ENCODE measurements at places on chromosomes 11 and 22. TPM values are rescaled to one million over a fixed set of nuclear protein-coding genes. Genes with fewer than 3 reads are reported as not detected.
A peak's percentile ranks its signal among the peaks of the same experiment; 100 is the strongest.

ALX4 gene
- total RNA-seq = 0.04 TPM

GRCh38 chr11:130476200-130476921 is 27.9 kb downstream of the ADAMTS15 start:
- DNase-seq = peak; percentile 12

ANKK1 gene
- 3.8 TPM for total RNA-seq

- no peak for DNase-seq
These were observed 3.5 kb downstream of the IGF2 start for GRCh38 chr11:2135648-2136201.

GRCh38 chr11:94185416-94186084 is 56.9 kb downstream of the PANX1 start:
- no peak for DNase-seq

DNA sequence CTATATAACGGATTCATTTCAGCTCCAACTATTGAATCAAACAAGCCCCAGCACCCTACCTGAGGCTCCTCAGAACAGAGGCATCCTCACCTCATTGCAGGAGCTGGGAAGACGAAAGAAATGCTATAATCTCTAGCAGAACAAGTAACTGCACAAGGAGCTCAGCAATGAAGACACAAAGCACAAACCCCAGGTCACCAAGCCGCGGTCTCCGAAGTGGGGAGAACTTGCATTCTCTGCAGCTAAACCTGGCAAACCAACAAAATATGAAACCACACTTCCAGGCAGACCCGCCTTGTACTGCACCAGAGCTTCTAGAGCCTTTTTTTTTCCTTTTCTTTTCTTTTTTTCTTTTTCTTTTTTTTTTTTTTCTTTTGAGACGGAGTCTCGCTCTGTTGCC is 21.8 kb upstream of the CD5 start:
- DNase-seq = no peak

DNA sequence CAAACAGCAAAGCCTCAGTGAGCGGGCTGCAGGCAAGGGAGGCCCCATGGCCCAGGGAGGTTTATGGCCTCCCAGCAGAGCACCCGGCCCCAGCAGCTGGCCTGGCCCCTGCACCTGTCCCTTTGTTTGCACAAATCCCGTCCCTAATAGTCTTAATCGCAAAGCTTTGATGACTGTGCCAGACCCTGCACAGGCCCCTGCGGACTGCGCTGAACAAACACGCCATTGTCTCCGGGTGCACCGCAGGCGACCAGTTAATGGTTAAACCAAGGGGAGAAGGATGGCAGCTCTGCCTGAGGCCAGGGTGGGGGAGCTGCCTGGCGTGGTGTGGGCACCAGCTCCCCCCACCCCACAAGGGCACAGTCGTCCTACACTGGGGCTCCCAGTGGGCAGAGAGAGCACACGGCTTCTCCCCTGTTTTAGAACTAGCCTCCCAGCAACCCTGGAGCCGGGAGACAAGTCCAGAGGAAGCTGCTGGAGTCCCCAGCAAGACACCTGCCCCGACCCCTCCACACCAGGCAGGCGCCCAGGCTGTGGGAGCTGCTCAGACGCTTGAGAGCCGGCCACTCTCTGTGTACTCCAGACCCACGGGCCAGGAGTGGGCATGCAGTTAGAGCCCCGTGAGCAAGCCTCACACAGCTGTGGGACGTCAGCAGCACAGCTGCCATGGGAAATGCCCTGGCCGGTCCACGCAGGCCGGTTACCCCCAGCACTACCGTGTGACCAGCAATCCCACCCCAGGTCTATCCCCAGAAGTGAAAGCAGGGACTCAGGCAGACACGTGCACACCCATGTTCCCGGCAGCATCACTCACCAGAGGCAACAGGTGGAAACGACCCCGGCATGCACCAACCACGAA is 39.7 kb upstream of the TH start:
- DNase-seq = peak; percentile 6

DNA sequence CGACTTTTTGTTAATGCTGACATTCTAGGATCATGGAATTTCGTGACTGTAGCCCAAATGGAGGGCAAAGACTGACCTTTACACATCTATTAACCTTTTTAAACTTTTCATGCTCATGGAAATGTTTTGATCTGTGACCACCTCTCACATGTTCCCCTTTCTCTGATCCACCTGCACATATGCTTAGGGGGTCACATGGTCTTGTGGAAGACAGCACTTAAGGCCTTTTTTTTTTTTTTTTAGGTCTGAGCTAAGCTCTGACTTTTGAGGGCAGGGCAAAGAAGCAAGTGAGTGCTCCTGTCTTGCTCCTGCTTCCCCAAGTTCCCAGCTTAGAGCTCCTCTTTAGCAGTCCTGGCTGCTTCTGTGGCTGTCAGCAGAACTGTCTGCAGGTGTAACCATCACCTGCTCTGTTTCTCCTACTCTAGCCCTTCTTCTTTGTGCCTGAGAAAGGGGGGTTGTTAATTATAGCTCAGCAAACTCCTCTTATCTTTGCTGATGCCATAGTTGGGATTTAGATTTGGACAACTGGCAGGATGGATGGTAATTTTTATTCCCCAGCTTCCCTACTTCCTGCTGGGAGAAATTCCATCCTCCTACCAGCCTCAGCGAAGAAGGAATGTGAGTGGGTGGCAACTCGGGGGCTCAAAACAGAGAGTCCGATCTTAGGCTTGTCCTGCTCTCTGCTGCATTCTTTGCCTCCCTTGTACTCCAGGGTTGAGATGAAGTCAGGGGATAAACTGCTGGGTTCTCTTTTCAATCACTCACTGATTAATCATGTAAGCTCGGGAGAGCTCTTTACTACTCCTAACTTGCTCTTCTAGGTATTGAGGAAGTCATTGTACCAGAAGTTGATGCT is 64.4 kb downstream of the GRAMD1B start:
- no peak for DNase-seq

PDE3B gene
- 4.3 TPM for total RNA-seq

- DNase-seq = no peak
These were observed 86.8 kb downstream of the DEPDC5 start for GRCh38 chr22:31840585-31840984.

- no peak for DNase-seq
These were observed 1489.5 kb downstream of the BRD1 start for GRCh38 chr22:48337957-48338792.

DNA sequence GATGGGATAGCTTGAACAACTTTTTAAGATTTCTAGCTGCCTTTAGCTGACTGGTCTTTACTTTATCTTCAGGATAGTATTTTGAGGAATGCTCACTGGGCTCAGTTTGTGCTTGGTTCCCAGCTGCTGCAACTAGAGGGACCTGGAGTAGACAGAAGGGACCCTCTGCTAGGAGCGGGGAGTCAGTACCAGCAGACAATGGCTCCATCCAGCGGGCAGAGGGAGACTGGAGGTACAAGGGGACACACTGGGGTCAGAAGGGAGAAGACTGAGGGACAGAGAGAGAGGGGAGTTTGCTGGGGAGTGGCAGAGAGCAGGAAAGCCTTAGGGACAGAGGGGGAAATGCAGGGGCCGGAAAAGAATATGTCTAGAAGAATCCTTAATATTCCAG is 22.0 kb upstream of the ACER3 start:
- DNase-seq = no peak

- no peak for DNase-seq
These were observed 7.8 kb downstream of the P2RY2 start for GRCh38 chr11:73225851-73226250.

Measured in lower leg skin (tissue), 4 donors.